Frontal cortex (tissue), 4 donors: ENCODE measurements at places on chromosomes 3 and 15. TPM values are rescaled to one million over a fixed set of nuclear protein-coding genes. Genes with fewer than 3 reads are reported as not detected.

- DNase-seq, result no peak
Observed at GRCh38 chr15:85834651-85835050, 39.9 kb upstream of the KLHL25 start.

Gene ISG20
- not detected for total RNA-seq

Gene PLCB2
- 4.1 TPM for total RNA-seq

Gene NT5DC2
- 39.9 TPM for total RNA-seq

GRCh38 chr3:12994607-12995388 lies 78.4 kb downstream of the IQSEC1 start:
- DNase-seq, result peak; percentile 95

Gene FSIP1
- 17.5 TPM for total RNA-seq

Gene SLC49A4
- total RNA-seq, result 20.0 TPM

GRCh38 chr3:102099913-102100312 lies 250.6 kb downstream of the NFKBIZ start:
- DNase-seq, result no peak

- DNase-seq, result no peak
Observed at GRCh38 chr15:52006702-52007340, 12.2 kb upstream of the MAPK6 start.

- no peak for DNase-seq
Observed at GRCh38 chr15:36879568-36880222, 220.7 kb downstream of the MEIS2 start.

- DNase-seq, result no peak
Observed at GRCh38 chr3:52544937-52545336, 8.5 kb downstream of the UQCC5 start.

GRCh38 chr3:32897001-32897601 lies 54.3 kb upstream of the CCR4 start:
- no peak for DNase-seq

Gene OR5K1
- total RNA-seq, result not detected

DNA sequence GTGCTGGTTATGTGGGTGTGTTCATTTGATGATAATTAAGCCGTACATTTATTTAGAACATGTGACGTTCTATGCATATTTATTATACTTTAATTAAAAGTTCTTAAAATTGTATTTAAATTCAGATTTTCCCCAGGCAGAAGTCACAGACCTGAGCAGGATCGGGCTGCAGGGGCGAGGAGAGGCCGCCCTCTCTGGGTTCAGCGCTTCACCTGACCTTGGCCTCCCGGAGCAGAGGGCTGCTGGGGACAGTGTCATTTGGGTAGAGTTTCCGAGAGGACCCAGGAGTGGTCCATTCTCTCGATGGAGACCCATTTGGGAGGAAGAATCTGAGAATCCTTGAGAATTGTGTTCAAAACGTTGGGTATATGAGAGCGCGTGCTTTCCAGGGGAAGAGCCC lies 12.0 kb upstream of the TOPBP1 start:
- no peak for DNase-seq

- DNase-seq, result no peak
Observed at GRCh38 chr3:39641274-39641673, 168.1 kb upstream of the MYRIP start.

DNA sequence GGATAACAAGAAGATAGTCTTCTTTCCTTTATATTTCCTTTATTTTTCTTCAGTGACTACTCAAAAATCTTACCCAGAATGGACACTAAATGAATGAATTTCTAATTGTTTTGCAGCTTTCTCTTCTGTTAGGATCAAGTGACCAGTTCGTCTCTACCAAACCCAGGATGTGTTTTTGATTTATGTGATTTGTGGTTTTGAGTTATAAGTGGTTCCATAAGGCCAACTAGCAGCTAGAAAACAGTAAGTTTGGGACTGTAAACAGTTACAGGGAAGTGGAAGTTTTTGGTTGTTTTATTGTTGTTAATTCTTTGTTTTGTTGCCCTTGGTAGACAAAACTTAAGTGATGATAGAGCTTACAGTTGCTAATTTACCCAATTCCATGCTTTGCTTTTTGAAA lies 456.5 kb downstream of the IL5RA start:
- DNase-seq, result no peak

Gene GABRR3
- not detected for total RNA-seq

Gene AMIGO3
- total RNA-seq, result not detected

Gene SPATA12
- not detected for total RNA-seq

DNA sequence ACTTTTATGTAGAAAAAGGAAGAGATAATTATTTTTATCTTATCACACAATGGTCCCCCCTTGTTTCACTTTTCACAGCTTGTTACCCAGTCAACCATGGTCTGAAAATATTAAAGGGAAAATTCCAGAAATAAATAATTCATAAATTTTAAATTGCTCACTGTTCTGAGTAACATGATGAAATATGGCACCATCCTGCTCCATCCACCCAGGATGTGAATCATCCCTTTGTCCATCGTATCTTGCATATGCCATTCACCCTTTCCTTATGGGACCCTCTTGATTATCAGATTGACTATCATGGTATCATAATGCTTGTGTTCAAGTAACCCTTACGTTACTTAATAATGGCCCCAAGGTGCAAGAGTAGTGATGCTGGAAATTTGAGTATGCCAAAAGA lies 43.7 kb downstream of the ANKRD28 start:
- no peak for DNase-seq

DNA sequence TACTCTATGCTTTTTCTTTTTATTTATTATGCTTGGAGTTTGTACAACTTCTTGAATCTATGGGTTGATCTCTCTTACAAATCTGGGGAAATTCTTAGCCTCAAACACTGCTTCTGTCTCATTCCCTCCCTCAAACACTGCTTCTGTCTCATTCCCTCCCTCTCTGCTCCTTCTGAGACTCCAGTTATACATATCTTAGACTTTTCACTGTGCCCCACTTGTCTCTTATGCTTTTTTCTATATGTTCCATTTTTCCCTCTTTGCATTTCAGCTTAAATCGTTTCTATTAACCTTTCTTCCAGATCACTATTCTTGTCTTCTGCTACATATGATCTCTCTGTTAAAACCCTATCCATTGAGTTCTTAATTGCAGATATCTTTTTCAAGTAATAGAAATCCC lies 50.4 kb downstream of the RFTN1 start:
- DNase-seq, result no peak

Gene OR5K2
- not detected for total RNA-seq

GRCh38 chr3:170701696-170702678 lies 116.1 kb upstream of the SLC7A14 start:
- no peak for DNase-seq

- no peak for DNase-seq
Observed at GRCh38 chr3:177459401-177459800, 262.1 kb upstream of the TBL1XR1 start.

Gene NR2C2
- 59.5 TPM for total RNA-seq

DNA sequence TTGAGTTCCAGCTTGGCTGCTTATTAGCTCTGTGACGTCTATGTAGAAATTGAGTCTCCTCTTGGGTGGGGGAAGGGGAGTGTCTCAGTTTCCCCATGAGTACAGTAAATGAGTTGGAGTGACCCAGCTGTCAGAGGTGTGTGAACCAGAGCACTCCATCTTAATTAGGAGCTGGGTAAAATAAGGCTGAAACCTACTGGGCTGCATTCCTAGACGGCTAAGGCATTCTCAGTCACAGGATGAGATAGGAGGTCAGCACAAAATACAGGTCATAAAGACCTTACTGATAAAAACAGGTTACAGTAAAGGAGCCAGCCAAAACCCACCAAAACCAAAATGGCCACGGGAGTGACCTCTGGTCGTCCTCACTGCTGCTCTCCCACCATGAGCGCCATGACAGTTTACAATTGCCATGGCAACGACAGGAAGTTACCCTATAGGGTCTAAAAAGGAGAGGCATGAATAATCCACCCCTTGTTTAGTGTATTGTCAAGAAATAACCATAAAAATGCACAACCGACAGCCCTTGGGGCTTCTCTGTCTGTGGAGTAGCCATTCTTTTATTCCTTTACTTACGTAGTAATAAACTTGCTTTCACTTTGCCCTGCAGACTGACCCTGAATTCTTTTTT lies 222.4 kb downstream of the CACNA2D3 start:
- no peak for DNase-seq

Gene BFSP2
- not detected for total RNA-seq

Gene GTF2E1
- total RNA-seq, result 24.9 TPM

GRCh38 chr3:52019352-52020080 lies 23.8 kb upstream of the RPL29 start:
- no peak for DNase-seq

DNA sequence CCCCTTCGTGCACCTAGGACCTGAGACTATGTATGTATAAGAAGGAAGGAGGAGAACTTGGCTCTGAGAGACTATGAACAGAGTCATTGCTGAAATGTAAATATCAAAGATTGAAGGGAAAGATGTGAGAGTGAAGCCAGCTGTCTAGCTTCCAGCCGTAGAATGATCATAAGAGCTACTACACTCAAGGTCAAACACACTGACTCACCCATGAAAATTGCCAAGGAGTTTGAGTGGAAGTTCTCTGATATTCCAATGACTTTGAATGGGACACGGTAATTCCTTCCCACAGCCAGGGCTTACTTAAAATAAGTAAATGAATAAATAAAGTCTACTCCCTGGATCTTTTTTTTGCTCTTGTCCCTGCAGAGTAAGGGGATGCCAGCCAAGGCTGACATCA lies 398.9 kb upstream of the TPRG1 start:
- no peak for DNase-seq

Gene ROPN1B
- total RNA-seq, result 2.0 TPM

GRCh38 chr3:143613226-143613625 lies 235.0 kb downstream of the SLC9A9 start:
- DNase-seq, result no peak

DNA sequence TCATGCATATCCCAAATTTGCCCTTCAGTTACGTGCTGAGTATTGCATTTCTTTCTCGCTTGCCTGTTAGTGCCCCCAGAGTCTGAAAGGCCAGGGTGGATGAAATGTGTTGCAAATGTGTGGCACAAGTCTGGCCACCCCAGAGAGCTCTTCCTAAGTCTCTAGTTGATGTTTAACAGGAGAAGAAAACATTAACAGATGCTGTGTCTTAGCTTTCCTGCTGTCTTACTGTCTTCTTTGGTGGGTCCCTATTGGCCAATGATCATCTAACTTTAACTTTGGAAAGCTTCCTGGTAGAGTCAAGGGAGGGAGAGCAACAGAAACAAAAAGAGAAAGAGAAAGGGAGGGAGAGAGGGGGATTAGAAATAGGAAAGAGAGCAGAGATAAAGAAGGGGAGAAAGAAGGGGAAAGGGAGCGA lies 76.7 kb upstream of the P3H2 start:
- no peak for DNase-seq

Gene CMTM8
- total RNA-seq, result 0.41 TPM

Gene CEP19
- 10.6 TPM for total RNA-seq

DNA sequence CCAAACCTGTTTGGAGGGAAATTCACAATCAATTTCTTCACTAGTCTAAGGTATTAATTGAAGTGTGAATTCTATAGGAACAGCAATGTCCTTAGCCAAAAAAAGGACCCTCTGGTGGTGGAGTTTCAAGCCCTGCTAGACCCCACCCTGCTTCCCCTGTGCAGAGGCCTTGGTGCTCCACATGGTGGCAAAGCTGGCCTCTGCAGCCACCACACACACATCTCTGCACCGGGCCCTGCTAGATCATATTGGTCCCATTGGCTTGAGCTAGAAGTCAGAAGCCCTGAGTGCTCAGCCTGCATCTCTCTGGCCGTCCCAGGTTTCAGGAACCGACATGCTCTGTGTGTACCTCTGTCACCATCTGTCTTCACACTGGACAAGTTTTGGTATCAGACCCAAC lies 220.9 kb upstream of the TRIM42 start:
- DNase-seq, result no peak

DNA sequence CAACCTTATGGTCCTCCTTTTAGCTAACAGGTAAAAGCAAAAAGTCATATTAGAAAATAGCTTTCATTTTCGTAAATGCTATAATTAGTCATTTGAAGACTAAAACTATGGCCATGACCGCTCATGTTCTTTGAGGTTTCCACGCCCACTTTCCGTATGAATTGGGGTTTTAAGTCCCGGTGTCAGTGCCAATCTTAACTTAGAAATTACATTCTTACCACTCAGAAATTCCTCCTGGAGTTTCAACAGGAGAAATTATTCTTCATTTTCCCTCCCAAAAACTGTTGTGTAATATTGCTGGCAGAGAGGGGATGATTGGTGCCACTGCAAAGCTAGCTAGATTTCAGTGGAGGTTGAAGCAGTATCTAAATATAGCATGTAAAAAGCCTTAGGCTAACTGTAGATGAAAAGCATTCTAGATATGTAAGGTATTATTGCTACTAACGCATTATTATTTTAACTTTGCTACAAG lies 71.0 kb upstream of the MDFIC2 start:
- no peak for DNase-seq

GRCh38 chr15:51162865-51163762 lies 68.4 kb upstream of the TNFAIP8L3 start:
- DNase-seq, result peak; percentile 77

- DNase-seq, result no peak
Observed at GRCh38 chr15:39738998-39739397, 43.6 kb downstream of the FSIP1 start.

- DNase-seq, result no peak
Observed at GRCh38 chr15:65051266-65051665, 6.1 kb downstream of the SLC51B start.

DNA sequence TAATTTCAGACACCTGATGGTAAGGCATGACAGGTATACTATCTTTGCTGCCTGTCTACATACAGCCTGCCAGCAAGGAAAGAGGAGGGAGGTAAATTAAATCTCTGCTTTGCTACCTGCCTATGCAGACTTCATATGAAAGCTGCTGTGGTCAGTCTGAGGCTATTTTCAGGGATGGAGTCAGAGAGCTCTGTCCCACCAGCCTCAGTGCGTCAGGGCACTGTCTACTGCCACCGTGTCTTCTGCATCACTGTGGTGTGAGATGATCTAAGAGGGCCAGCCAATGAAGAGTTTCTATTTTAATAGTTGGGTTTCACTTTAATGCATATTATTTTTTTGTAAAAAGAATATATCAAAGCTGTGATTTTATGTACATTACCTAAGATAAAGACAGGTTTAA lies 125.6 kb downstream of the CADPS start:
- no peak for DNase-seq

GRCh38 chr3:18586076-18586475 lies 160.9 kb upstream of the SATB1 start:
- DNase-seq, result no peak

DNA sequence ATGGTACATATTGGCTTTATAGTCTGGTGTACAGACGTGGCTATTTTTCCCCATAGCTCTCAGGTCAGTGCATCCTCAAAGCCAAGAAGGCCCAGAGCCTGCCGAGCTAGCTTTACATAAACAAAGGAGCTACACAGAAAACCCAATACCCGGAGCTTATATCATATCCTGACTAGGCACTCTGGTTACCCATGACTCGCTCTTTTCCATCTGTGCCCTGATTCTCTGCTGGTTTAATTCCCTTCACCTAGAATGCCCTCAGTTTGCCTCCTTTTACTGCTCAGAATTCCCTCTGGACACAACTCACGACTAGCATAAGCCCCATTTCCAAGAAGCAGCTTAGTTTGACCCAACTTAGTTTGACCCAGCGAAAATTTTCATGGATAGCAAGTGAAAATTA lies 110.8 kb downstream of the TIGIT start:
- no peak for DNase-seq
